ENCODE measurements at places on chromosomes 2 and 18. TPM values are rescaled to one million over a fixed set of nuclear protein-coding genes. Genes with fewer than 3 reads are reported as not detected.

The ORC4 gene
- 43.3 TPM for total RNA-seq

The IL36A gene
- not detected for total RNA-seq

The GKN2 gene
- 0.65 TPM for total RNA-seq

The RAB27B gene
- total RNA-seq: 0.10 TPM

The LRRC30 gene
- not detected for total RNA-seq

The FBXO15 gene
- total RNA-seq: not detected

The ALK gene
- total RNA-seq: not detected

The BCL11A gene
- 0.38 TPM for total RNA-seq

The COL3A1 gene
- 6.2 TPM for total RNA-seq

The PRSS56 gene
- total RNA-seq: not detected

The RPS27A gene
- total RNA-seq: 954 TPM

The MYO7B gene
- 0.10 TPM for total RNA-seq

The CCDC195 gene
- not detected for total RNA-seq

The TMEM247 gene
- total RNA-seq: not detected

The LIMS4 gene
- 111 TPM for total RNA-seq

The GCKR gene
- 3.2 TPM for total RNA-seq

The TUBA4B gene
- total RNA-seq: not detected

The AGAP1 gene
- 13.2 TPM for total RNA-seq

The MEIS1 gene
- 0.76 TPM for total RNA-seq

The CXCR1 gene
- total RNA-seq: not detected

The TMEM237 gene
- 44.4 TPM for total RNA-seq

The CHRNA1 gene
- total RNA-seq: 6.2 TPM

The SAG gene
- not detected for total RNA-seq

The ANKRD53 gene
- total RNA-seq: 0.38 TPM

The MC5R gene
- not detected for total RNA-seq

The SERPINB10 gene
- not detected for total RNA-seq

The ETAA1 gene
- total RNA-seq: 22.4 TPM

The ATG16L1 gene
- total RNA-seq: 36.7 TPM

The RIT2 gene
- not detected for total RNA-seq

The LRP1B gene
- under 0.01 TPM for total RNA-seq

The KIF5C gene
- 0.29 TPM for total RNA-seq

The LRRTM4 gene
- not detected for total RNA-seq

The IMPA2 gene
- total RNA-seq: 2.9 TPM

The FAM110C gene
- total RNA-seq: under 0.01 TPM

The OTX1 gene
- not detected for total RNA-seq

The GALNT13 gene
- total RNA-seq: 2.3 TPM

The GTF2A1L gene
- not detected for total RNA-seq

The GREB1 gene
- total RNA-seq: 0.19 TPM

The ANKRD30BL gene
- total RNA-seq: not detected

The CSRNP3 gene
- 0.19 TPM for total RNA-seq

The USP34 gene
- 102 TPM for total RNA-seq

The DSG1 gene
- not detected for total RNA-seq

The PLGLB2 gene
- total RNA-seq: 1.5 TPM

The VIL1 gene
- total RNA-seq: not detected

The CHMP1B gene
- total RNA-seq: 48.3 TPM

The PUM2 gene
- total RNA-seq: 55.9 TPM

The UBXN2A gene
- total RNA-seq: 9.5 TPM

The KATNAL2 gene
- 0.98 TPM for total RNA-seq

The PRKD3 gene
- total RNA-seq: 82.2 TPM

The NR4A2 gene
- under 0.01 TPM for total RNA-seq

The HOXD10 gene
- 2.2 TPM for total RNA-seq

The CNTNAP5 gene
- not detected for total RNA-seq

The DRC1 gene
- 0.33 TPM for total RNA-seq

The TMEM214 gene
- 53.2 TPM for total RNA-seq

The DNAH6 gene
- total RNA-seq: under 0.01 TPM

The ACVR1C gene
- total RNA-seq: not detected

The SLC9A4 gene
- total RNA-seq: under 0.01 TPM

The ZNF516 gene
- 14.8 TPM for total RNA-seq

The DPYSL5 gene
- total RNA-seq: not detected

The GPR45 gene
- not detected for total RNA-seq
